ENCODE measurements at places on chromosomes 13 and 19. TPM values are rescaled to one million over a fixed set of nuclear protein-coding genes. Genes with fewer than 3 reads are reported as not detected.

KLK3 gene
- total RNA-seq: not detected

DNA sequence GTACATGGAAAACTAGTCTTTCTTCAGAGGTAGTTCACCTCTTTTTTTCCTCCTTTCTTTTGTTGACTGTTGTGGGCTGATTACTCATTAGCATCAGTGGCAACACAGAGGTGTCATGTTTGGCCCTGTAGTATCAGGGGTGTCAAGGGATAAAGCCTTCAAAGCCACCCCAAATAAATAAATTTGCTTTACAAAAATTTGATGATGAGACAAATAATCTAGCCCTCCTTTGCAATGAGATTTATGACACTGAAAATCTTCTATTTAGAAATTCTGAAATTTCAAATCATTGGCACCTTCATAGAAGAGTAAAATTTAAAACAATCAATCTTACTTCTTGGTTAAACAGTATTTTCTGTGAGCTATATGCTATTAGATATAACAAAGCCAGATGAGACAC, 1.9 kb downstream of the LACC1 start:
- H3K36me3 ChIP-seq: no peaks in the 10 kb centered on the region
- no peak overlapping the region for H3K27ac ChIP-seq
- peaks cover 4% of the 10 kb centered on the region for H3K27me3 ChIP-seq
- peaks cover 9% of the 10 kb centered on the region for H3K4me1 ChIP-seq
- H3K4me3 ChIP-seq: no peak overlapping the region

- no peak for DNase-seq
- H3K4me1 ChIP-seq: no peaks in the 10 kb centered on the region
- H3K36me3 ChIP-seq: no peaks in the 10 kb centered on the region
- H3K27me3 ChIP-seq: no peaks in the 10 kb centered on the region
Observed at GRCh38 chr13:104534847-104535246, 1468.6 kb upstream of the SLC10A2 start.

GPR42 gene
- not detected for total RNA-seq

STXBP2 gene
- total RNA-seq: 8.3 TPM

DNA sequence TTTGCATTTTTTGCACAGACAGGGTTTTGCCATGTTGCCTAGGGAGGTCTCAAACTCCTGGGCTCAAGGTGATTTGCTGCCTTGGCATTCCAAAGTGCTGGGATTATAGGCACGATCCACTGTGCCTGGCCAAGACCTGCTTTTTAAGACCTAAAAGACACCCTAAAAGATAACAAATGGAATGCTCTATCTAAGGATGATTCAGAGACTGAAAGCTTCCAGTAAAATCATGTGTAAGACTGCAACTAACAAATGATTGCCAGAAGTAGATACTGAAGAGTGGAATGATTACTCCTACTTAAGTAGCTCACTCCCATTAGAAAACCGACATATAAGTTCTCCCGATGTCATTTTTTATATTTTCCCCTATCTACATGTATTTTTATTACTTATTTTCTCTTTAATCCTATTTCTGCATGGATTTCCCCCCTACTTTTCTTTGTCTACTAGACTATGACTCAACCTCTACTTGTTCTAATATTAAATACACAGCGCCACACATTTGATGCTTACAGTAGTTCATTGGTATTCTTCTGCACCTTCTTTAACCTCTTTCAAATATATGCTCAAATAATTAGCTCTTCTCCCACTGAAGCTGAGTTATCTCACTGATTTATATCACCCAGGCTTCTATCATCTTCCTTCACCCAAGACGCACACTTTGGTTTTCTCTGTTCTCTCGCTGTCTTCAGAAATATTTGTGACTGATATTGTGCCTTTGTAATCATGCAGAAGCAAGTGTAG, 32.2 kb upstream of the KLF12 start:
- H3K27ac ChIP-seq: no peak overlapping the region
- DNase-seq: no peak
- H3K27me3 ChIP-seq: no peaks in the 10 kb centered on the region

GRCh38 chr19:3358689-3359014, 7.7 kb upstream of the NFIC start:
- peaks cover 4% of the 10 kb centered on the region for H3K36me3 ChIP-seq
- H3K4me1 ChIP-seq: peaks cover 37% of the 10 kb centered on the region
- DNase-seq: no peak
- H3K4me3 ChIP-seq: peak overlapping the region; percentile 76

Data from spinal cord (tissue), 10 donors.